ENCODE measurements at places on chromosomes 6 and 20.

DNA sequence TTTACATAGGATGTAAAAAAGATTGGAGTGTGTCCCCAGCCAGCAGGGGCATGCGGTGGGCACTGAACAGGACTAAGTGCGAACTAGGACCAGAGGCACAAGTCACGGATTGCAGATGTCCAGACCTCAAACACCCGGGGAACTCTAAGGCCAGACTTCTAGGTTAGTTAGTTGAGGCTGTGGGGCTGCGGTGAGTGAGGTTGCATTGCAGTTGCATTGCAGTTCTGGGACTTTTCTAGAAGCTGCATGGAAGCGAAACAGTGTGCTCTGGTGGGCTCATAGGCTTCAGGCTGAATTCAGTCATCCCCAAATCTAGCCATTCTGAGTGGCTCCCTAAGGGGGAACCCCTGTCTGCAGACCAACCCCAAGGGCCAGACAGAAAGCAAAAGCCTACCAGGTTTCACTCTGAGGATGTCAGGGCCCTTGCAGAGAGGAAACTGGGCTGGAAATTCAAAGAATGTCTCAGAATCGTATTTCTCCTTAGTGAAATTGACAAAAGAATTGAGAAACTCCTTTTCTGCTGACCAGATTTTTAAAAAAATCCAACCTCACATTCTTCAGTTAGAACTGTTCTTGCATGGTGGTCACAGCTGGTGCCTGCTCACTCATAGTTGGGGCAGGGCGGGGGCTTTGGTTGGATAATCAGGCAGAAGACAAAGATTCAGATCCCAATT is 182.8 kb downstream of the ZDHHC14 start:
- no peak for DNase-seq

DNA sequence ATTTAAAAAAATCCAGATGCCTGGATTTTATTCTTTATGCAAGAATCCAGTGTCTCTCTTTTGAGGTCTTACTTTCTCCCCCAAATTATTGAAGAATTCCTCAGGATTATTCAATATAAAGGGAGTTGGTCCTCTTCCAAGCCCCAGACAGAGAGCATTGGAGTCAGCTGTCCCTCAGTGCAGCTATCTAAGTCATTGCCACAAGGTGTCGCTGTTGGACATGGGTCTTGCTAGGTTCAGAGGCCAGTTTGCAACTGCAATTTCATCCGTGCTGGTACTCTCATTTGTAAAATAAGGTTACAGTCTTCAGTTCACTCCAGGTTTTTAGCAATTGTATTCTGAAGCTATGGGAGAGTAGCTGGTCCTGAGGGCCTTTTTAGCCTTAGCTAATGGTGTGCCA is 27.8 kb downstream of the CCN2 start:
- DNase-seq, result no peak

GRCh38 chr20:18835466-18836256 is 22.1 kb downstream of the SCP2D1 start:
- no peak for DNase-seq

DNA sequence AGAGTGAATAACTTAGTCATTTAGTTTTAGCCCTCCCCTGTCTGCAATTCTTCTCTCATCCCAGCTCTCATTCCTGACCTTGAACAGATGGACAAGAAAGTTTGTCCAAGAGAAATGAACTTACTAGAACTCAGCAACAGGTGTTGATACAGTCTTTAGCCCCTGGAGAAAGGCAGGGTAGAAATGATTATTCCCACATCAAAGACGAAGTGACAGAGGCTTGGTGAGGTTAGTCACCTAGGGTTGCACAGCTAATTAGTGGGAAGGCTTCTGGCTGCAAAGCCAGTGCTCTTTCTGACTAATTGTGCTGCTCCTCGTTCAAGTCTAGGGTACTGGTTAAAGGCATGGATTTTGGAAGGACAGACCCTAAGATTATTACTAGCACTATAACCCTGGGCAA is 4.5 kb downstream of the ZDHHC14 start:
- no peak for DNase-seq

DNA sequence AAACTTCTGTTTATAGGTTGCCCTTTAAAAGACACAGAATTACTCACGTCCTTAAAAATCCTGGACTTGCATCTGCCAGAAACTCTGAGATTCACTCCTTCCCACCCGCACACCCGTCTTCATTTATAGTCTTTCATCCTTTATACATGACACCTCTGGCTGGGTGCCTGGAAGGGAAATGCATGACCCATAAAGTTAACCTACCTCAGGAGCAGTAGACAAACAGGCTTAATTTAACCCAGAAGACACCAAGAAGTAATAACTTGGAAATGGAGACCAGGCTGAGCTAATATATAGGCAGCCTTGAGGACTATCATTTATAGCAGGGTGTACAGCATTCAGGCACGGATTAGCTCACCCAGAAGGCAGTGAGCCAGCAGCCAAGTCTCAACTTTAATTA is 429.0 kb upstream of the NRSN1 start:
- DNase-seq, result no peak

- no peak for DNase-seq
Measured at GRCh38 chr6:103798166-103798565, 1061.6 kb downstream of the HACE1 start.

- DNase-seq, result no peak
Measured at GRCh38 chr6:57324538-57324937, 7.1 kb downstream of the PRIM2 start.

GRCh38 chr6:26225848-26226578 is 138.8 kb downstream of the HFE start:
- DNase-seq, result no peak

DNA sequence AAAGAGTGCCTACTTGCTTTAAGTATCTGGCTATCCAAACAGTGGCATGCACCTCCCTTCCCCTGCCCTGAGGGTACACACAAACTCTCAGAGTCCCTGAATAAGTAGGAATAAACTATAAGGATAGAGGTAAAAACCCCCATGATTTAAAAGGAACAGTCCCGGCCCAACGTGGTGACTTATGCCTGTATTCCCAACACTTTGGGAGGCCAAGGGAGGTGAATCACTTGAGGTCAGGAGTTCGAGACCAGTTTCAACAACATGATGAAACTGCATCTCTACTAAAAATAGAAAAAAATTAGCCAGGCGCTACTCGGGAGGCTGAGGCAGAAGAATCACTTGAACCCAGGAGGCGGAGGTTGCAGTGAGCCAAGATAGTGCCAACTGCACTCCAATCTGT is 22.2 kb downstream of the SAMHD1 start:
- peak; percentile 55 for DNase-seq

DNA sequence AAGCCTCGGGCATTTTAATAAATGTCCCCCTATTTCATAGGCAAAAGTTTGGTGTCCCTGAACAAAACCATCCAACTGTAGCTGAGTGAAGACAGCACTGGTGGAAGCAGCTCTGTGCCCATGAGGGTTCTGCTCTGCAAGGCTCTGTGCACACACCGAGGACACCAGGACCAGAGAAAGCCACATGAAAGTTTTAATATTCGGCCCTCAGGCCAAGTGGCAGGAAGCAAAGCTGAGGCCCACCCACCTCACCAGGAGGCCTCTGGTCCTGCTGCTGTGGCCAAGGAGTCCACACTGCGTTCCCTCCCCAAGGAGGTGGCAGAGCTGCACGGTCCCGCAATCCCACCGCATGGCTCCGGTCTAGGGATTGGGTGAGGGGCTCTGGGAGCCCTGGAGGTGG is 62.6 kb upstream of the RPS6KA2 start:
- no peak for DNase-seq

GRCh38 chr6:53439556-53439955 is 90.8 kb upstream of the ELOVL5 start:
- no peak for DNase-seq

- DNase-seq, result no peak
Measured at GRCh38 chr20:9467995-9468394, 46.4 kb upstream of the LAMP5 start.

DNA sequence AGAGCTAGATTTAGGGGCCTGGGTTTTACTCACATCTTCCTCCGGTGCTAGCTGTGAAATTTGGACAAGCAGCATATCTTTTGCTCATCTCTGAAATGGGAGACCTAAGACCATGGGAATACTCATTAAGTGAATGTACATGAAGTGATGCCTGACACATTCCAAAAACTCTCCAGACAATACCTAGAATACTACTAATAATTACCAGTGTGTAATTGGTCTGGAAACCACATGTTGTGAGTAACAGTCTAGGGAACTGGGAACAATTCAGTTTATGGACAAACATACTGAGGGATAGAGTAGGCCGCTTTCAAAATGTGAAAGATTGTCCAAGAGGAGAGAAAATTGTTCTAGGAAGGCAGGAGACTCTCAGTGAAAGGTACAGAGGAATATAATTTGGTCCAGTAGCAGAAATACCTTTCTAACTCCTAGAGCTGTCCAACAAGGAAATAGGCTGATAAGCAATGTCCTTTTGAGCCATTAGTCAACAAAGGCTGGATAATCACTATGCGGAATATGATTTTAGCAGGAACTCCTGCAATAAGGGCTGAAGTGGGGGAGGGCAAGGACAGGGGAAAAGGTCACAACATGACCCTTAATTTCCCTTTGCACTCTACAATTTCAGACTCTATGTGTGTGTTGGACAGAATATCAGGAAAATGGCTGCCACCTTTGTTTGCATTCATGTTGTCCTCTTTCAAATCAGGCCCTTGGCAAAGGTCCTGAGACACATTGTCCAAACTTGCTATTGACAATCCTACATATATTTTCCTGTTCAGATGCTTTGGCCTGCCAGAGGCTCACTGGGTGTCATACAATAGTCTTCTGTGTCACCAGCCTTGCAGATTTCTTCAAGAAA is 315.4 kb downstream of the PLCB1 start:
- no peak for DNase-seq

- no peak for DNase-seq
Measured at GRCh38 chr20:46056970-46057855, 28.2 kb downstream of the SLC12A5 start.

DNA sequence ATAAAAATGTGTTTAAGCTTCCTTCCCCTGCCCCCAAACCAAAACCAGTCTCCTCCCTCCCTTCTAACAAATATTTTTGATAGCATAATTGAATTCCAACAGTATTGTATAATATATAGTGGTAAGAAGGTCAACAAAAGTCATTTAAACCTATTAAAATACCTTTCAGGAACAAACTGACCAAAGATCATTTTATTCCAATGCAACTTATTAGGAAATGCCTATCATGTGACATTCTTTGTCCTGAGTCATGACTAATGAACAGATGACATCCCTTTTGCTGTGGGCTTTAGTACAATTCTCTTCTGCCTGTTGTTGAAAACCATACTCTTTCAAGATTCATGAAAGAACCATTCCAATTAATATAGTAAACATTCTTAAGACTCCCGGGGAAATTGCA is 51.5 kb upstream of the TRAF3IP2 start:
- DNase-seq, result no peak

- no peak for DNase-seq
Measured at GRCh38 chr6:162907876-162908481, 180.2 kb downstream of the PACRG start.

DNA sequence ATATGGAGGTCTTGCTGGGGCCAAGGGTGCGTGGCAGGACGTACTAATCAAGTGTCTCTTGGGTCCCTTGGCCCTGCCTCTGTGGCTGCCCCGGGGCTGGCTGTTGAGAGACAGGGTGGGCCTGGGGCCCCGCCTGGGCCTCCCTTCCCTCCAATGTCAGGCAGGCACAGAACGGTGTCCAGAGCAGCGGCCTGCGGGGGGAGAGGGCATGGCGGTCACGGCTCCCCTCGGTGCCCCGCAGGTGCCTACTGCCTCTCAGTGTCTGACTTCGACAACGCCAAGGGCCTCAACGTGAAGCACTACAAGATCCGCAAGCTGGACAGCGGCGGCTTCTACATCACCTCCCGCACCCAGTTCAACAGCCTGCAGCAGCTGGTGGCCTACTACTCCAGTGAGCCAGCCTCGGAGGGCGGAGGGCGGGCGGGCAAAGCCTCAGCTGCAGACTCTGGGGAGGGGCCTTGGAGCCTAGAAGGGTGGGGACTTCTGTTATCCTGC is 50.0 kb downstream of the SRC start:
- DNase-seq, result no peak

GRCh38 chr6:42984924-42985475 is 630 bp downstream of the PPP2R5D start:
- DNase-seq, result no peak

- DNase-seq, result no peak
Measured at GRCh38 chr6:116300566-116300965, 20.8 kb upstream of the TSPYL1 start.

DNA sequence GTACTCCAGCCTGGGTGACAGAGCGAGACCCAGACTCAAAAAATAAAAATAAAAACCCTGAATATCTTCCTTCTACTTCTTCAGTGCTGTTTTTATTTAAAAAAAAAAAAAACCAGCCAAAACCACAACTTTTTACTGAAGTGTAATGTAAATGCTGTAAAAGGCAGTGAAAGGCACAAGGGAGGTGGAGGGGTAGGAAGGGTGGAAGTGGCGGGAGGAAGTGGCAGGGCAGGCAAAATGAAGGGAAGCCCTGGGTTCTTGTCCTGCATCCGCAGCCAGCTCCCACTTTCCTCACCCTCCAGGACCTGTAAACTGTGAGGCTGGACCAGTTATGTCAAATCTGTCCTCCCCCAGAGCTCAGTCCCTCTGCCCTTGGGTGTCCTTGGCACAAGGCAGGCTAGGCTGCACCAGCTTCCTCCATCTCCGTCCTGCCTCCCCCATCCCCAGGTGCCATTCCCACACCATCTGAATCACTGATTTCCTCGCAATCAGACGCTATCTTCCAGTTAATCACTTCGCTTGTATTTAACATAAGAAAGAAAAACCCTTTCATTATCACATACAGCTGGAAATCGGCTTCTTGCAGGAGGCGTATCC is 13.7 kb upstream of the PANK2 start:
- DNase-seq, result no peak

GRCh38 chr20:50516180-50516934 is 6.2 kb downstream of the PTPN1 start:
- DNase-seq, result no peak

GRCh38 chr6:167079853-167080297 is 43.0 kb upstream of the CCR6 start:
- DNase-seq, result no peak

GRCh38 chr6:156508126-156508525 is 269.1 kb upstream of the ARID1B start:
- no peak for DNase-seq

GRCh38 chr6:93163146-93163545 is 256.2 kb downstream of the EPHA7 start:
- no peak for DNase-seq

- DNase-seq, result no peak
Measured at GRCh38 chr6:105193647-105194046, 13.8 kb upstream of the POPDC3 start.

DNA sequence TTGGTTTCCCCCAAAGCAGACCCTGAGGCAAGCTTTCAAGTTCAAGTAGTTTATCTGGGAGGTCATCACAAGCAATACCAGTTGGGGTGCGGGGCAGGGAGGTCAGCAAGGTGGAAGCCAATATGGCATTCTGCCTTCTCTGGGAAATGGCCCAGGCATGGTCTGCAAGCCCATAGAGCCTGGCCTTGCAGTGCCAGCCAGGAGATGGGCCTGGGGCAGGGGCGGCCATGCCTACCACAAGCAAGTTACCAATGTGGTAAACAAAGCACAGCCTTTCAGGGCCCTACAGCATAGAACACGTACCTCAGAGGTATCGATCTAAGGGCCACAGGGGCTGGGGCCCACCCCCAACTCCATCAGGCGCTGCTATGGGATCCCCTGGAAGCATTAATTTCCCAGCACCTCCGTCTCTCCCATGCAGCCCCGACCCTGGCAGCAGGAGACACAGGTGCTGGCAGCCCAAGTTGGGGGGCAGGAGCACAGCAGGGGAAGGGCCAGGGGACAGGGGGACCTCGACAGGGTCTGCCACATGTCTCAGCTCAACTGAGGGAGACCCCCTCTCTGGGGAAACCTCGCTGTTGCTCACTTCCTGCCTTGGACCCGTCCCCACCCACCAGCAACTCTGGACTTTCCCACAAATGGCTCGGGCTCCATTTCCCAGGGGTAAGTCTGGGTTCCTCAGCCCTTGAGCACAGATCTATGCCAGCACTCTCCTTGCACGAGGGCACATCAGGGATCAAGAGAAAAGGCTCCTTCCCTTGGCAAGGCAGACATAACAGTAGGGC is 369.0 kb downstream of the PREX1 start:
- no peak for DNase-seq

Data from suprapubic skin (tissue), 4 donors.